Activated naive CD8-positive, alpha-beta T cell treated with anti-CD3 and anti-CD28 coated beads, Interleukin-2, amount 10 ng/mL, durations not matched to agents 7 days and 5 days (primary cell): ENCODE measurements at places on chromosomes 6 and 20. TPM values are rescaled to one million over a fixed set of nuclear protein-coding genes. Genes with fewer than 3 reads are reported as not detected.

Gene KHDRBS2
- not detected for total RNA-seq

Gene PLAGL1
- total RNA-seq: 11.3 TPM

Gene PDE10A
- total RNA-seq: not detected

Gene VWA7
- total RNA-seq: 5.2 TPM

Gene APOBEC2
- total RNA-seq: not detected
